Activated naive CD4-positive, alpha-beta T cell (primary cell): ENCODE measurements at places on chromosomes 12 and 14.

- no peak for DNase-seq
These were observed 13.8 kb upstream of the IFI27L2 start for GRCh38 chr14:94143239-94143638.

- DNase-seq, result no peak
These were observed 59.8 kb downstream of the SIX1 start for GRCh38 chr14:60589442-60589841.

- DNase-seq, result no peak
These were observed 72.9 kb downstream of the TESC start for GRCh38 chr12:117026343-117026742.

DNA sequence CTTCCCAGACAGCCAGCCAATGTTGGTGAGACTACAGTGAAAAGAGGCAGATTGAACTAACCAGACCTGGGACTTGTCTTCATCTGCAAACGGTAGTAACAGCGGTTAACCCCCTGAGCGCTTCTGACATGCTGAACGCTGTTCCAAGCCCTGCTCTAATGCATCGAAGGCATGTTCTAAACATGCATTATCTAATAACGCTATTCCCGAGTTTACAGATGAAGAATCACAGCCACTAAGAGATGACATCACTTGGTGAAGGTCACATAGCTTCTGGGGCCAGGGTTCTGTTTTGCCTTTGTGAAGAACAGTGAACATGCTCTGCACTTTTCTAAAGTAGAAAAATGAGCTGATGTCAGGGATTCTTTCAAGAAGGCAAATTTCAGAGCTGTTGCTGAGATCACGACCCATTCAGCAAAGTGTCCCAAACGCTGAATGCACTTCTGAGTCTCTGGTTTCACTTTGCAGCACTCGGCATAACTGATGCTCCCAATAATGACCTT, 56.0 kb downstream of the FOS start:
- DNase-seq, result no peak

GRCh38 chr12:56914724-56915123, 19.5 kb downstream of the SDR9C7 start:
- no peak for DNase-seq

- no peak for DNase-seq
These were observed 84.7 kb downstream of the GPATCH2L start for GRCh38 chr14:76236172-76237130.

DNA sequence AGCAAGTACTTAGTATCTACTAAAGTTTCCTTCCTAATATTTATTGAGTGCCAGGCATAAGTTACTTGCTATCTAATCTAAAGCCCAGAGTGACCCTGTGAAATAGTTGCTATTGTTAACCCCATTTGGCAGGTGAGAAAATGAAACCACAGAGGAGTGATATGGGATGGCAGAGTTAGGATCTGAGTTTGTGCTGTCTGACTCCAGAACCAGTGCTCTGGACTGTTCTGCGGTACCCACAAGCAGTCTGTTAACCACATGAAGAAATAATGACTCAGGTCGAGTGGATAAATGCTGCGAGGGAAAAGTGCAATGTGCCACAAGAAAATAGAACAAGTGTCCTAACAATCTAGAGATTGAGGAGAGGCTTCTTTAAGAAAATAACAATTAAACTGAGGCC, 60.7 kb upstream of the GZMB start:
- no peak for DNase-seq

DNA sequence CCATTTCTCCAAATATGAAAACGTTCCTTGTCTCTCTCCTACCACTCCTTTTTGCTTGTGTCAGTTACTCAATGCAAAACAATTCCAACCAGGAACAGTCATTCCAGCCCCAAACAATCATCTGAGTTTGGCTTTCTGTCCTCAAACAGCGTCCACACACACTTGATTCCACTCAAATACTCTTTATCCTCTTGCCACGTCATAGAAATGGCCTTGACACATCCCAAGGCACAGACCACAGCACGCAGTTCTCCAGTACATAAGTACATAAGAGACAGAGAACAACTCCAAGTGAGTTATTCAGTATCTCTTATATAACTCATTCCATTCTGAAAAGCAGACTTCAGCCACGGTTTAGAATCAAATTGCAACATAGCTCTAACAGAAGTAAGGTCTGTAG, 299.2 kb downstream of the RPS29 start:
- no peak for DNase-seq

GRCh38 chr12:14394317-14395073, 29.0 kb downstream of the ATF7IP start:
- no peak for DNase-seq
